ENCODE measurements at places on chromosomes 1 and 21.

GRCh38 chr1:8976896-8977450 is 31.3 kb downstream of the CA6 start:
- no peak for DNase-seq

- no peak for DNase-seq
Measured at GRCh38 chr1:27052527-27052926, 39.9 kb upstream of the TENT5B start.

DNA sequence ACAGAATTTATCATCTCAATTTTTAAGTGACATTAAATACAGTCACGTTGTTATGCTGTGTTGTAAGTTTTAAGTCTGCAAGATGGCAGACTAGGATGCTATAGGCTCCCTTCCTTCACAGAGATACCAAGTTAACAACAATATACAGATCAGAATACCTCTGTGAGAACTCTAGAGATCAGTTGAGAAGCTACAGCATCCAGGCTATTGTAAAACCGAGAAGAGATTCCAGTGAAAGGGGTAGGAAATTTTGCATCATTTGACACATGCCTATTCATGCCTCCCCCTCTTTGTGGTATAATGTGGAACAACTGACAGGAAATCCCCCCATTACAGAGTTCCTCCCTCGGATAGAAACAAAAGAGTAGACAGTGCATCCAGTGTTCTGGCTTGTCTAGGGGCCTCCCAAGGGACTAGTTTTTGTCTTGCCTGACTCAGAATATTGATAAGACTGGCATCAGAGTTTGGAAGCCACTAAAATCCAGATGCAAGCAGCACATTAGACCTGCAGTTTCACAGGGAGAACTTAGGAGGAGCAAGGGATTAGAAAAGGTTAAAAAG is 80.6 kb downstream of the LBR start:
- no peak for DNase-seq

DNA sequence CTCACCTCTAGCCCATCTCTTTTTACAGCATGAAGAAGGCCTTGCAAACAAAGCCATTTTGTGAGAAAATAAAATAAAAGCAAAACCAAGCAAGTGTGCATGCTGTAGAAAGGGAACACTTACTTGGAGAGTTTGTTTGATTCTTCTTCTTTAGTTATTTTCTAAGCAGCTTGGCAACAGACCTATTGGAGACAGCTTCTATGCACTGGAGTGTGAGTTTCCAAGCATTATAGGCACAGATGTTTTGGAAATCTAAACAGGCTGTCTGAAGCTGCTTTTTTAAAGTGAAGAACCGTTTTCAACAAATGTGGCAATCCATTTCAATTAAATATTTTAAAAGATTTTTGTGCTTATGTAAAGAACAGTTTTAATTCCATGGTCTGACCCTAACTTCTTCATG is 76.6 kb downstream of the NGF start:
- DNase-seq: no peak

GRCh38 chr21:45264146-45264911 is 23.4 kb downstream of the POFUT2 start:
- no peak for DNase-seq

GRCh38 chr1:115642168-115643072 is 650 bp downstream of the VANGL1 start:
- DNase-seq: peak; percentile 56

- no peak for DNase-seq
Measured at GRCh38 chr1:119702384-119702783, 9.3 kb upstream of the PHGDH start.

- no peak for DNase-seq
Measured at GRCh38 chr21:36873513-36873912, 93.0 kb downstream of the HLCS start.

DNA sequence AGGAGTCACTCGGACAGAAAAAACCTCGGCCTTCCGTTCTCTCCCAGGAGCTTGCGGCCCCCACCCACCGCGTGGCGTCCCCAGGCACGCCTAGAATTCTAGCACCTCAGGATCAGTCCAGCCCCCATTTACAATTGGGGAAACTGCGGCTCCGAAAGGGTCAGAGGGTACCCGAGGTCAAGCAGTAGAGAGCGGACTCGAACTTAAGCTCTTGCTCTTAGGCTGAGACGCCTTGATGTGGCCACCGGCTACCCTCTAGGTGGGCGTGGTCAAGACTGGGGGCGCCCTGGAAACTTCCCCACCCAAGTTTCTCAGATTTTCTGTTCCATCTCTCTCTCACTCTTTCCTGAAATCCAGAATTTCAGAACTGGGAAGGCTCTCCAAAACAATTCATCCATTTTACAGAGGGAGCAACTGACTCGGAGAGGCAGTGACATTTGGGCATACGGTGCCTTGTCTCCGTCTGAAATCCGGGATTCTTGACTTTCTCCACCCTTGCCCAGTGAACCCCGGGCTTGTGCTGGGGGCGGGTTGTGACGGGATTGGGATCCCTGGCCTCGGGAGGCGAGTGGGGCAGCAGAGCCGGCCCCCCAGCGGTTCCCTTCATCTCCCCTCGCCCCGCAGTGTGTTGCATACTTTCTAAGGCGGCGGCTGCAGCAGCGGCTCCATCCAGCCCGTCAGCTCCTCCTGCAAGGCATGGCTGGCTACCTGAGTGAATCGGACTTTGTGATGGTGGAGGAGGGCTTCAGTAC is 777 bp downstream of the AZIN2 start:
- no peak for DNase-seq

DNA sequence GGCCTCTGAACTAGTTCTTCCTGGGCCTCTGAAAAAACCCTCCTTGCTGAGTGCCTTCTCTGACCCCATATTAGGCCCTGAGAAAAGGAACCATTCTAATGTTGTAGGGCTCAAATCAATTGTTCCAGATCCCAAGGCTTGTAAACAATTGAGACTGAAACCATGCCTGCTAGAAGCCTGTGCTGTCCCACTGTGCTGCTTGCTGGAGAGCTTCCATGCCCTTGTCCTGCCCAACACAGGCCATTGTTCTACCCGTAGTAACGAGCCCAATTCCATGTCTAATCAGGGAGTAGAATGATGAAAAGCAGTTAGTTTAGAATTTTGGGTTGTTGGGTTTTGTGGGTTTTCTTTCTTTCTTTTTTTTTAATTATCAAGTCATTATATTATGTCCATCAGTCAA is 47.4 kb downstream of the ZNF281 start:
- no peak for DNase-seq

DNA sequence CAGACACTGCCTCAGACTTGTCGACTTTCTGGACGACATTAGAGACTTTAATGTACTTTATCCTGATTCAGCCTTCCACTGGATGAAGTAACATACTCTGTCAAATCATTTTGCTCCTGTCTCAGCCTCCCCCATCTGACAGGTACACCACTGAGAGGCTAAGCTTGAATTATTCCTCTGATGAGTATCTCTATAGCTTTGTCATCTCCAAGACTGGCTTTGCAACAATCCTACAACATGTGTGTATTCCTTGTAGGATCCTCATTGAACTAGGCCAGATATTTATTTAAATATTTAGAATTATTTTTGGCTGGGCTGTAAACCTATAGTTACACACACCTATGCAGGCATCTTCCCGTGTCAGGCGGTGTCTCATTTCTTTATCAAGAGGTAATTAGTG is 1.1 kb upstream of the TRIM58 start:
- DNase-seq: no peak

GRCh38 chr1:186104459-186104858 is 270.6 kb downstream of the TPR start:
- no peak for DNase-seq

DNA sequence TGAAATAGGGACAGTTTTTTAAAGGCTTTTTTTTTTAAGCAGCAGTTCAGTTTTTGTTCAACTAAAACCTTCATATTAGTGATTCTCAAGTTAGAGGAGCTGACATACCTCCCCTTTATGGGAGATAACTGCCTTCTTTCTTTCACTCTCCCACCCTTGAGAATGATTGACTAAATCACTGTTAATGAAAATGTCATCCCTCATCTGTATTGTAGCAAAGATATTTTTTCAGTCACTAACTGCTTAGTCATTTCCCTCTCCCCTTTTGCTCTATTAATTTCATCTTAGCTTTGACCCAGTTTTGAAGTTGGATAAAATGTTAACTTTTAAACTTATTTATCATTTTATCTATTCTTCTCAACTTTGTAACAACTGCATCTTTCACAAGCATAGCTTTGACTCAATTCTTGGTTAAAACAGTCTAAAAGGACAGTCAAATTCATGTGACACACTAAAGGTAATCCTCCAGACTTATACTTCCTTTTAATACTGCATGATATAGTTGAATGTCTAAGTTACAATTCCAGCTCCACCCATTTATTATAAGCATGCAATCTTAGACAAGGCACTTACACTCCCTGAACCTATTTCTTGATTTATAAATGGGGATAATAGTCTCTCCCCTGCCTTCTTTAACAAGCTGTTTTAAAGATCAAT is 17.1 kb downstream of the CAPZA1 start:
- DNase-seq: no peak

- no peak for DNase-seq
Measured at GRCh38 chr1:171477804-171478203, 7.5 kb upstream of the PRRC2C start.

GRCh38 chr1:159218649-159219636 is 14.3 kb downstream of the ACKR1 start:
- no peak for DNase-seq

DNA sequence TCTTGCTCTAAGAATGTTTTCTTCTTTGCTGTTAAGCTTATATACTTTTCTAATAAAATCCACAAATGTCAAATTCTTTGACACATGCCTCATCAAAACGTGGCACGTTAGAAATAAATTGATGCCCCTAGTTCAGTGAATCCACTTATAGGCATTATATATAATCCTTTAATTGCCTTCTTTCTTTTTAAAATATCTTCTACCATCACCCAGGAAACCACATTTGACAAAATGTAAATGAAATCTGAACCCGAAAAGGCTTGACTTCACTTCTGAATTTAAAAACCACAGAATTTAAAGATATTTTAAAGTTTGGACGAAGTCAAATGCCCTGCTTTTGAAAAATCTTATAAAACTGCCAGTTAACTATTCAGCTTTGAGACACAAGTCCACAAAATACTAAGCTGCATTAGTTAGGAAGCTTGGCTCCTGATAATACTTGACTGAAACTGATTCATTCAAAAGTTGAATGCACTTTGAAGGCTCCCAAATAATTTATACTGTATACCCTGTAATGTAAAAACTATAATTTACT is 22.4 kb upstream of the KIFAP3 start:
- DNase-seq: no peak

DNA sequence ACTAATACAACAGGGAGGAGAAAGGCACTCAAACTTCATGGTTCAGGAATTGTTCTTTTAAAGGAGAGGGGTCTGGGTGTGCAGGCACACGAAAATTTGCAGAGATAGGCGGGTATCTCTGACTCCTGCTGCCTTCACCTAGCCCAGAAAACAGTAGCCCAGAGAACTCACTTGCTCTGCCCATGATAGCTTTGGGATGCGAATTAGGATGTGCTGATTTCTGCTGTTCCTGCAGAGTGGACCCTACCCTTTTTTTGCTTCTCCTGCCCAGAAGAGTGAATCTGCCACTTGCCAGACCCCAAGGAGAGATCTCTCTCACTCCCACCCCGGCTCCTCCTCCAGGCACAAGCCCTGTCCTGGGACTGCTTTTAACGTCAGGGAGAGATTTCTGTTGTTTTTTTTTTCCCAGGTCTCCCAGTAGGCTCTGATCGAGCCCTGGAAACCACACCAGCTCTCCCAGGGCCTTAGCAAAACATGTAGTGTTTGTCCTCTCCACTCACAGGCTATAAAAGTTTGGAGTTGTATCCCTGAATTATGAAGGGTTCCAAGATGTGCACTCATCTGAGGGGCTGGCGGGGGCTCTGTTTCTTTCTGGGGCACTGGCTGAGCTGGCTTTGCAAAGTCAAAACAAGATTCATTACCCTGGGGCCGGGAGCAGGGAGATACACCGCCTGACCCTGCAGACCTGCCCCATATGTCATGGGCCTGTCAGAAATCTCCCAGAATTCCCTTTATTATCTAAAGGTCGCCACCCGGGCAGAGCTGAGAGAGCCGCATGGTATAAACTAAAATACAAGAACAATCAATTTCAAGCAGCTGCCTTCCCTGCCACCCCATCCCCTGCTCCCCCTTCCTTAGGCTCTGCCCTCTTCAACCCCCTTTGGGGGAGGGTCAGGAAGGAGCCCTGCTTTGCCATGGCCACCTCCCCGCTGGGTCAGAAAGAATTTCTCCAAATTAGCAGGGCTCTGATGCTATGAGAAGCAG is 17.9 kb downstream of the PLXNA2 start:
- no peak for DNase-seq

DNA sequence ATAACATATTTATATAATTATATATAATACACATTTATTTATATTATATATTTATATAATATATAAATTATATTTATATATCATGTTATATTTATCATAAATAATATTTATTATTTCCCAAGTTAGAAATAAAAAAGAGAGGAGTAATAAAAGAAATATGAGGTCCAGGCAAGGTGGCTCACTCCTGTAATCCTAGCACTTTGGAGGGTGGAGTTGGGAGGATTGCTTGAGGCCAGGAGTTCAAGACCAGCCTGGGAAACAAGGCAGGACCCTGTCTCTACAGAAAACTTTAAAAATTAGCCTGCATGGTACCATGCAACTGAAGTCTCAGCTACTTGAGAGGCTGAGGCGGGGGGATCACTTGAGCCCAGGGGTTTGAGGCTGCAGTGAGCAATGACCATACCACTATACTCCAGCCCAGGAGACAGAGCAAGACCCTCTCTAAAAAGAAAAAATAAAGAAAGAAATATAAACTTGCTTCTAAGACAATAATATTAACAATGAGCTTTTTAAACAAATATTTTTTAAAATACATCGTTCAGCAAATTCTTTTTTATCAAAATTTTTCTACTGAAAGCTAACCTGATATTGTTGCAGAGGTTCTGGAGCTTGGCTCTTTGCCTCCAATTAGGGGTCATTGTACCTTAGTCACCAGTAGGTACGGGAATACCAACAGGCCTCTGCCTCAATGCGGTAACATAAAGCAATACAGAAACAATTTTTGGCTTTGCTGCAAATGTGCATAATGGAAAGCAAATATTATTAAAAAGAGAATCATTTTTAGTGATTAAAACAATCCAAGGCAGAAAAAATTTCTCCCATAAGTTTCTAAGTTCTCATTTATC is 290.0 kb downstream of the SETD4 start:
- DNase-seq: no peak

DNA sequence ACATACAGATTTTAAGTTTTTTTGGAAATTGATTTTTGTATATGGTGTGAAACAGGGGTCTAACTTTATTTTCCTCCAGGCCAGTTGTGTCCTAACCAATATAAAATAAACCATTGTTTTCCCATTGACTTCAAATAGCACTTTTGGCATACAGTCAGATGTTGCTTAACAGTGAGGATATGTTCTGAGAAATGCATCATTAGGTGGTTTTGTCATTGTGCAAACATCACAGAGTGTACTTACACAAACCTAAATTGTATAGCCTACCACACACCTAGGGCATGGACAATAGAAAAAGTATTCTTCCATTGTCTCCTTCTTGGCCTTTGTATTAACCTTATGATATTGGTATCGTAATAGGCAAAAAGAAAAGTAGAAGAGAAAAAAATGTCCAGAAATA is 37.4 kb upstream of the DISP1 start:
- DNase-seq: no peak

- DNase-seq: no peak
Measured at GRCh38 chr1:160540859-160541233, 17.8 kb upstream of the SLAMF6 start.

- DNase-seq: no peak
Measured at GRCh38 chr1:9105336-9105867, 23.5 kb downstream of the GPR157 start.
